ENCODE measurements at places on chromosomes 1 and 21. TPM values are rescaled to one million over a fixed set of nuclear protein-coding genes. Genes with fewer than 3 reads are reported as not detected.

Gene PIP5K1A
- total RNA-seq, result 96.2 TPM

Gene RASSF5
- total RNA-seq, result 6.1 TPM

- DNase-seq, result no peak
Measured at GRCh38 chr1:53139951-53140361, 2.5 kb downstream of the SLC1A7 start.

- DNase-seq, result no peak
Measured at GRCh38 chr1:106952776-106953175, 103.7 kb upstream of the PRMT6 start.

DNA sequence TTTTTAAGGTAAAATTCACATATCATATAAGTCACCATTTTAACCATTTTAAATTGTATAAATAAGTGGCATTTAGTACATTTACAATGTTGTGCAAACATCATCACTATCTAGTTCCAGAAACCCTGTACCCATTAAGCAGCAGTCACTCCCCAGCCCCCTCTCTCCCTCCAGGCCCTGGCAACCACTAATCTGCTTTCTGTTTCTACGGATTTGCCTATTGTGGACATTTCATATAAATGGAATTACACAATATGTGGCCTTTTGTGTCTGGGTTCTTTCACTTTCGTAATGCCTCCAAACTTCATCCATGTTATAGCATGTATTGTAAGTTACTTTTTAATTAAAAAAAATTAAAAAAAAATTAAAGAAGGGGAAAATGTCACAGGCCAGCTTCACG is 58.0 kb upstream of the RAB3GAP2 start:
- DNase-seq, result no peak

GRCh38 chr1:151834239-151834638 is 2.6 kb upstream of the RORC start:
- no peak for DNase-seq

GRCh38 chr1:65009724-65010420 is 43.5 kb upstream of the JAK1 start:
- DNase-seq, result no peak

DNA sequence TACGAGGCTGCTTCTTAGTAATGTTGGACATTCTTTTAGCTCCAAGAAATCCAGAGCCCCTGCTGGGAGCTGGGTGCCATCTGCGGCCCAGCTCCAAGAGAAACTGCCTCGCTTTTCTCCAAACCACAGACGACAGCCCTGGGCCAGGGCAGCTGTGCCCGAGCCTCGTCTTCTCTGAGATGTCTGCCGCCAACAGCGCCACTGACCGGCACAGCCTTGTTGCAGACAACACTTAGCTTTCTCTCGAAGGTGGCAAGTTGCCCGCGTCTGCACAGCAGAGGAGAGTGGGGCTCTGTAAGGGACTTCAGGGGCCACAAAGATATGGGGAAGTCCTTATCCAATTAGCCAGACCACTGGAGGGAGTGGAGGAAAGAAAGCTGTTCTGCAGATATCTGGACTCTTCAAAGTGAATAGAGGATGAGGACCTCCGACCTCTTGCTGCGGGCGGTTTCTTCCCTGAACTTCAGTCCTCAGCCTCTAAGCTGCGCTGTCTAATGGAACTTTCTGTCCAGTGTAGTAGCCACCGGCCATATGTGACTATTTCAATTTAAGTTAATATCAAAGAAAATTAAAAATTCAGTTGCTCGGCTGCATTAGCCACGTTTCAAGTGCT is 63.9 kb upstream of the DISP3 start:
- DNase-seq, result no peak

Gene ENSA
- 253 TPM for total RNA-seq

Gene MEGF6
- total RNA-seq, result 32.4 TPM

Gene TRIM63
- total RNA-seq, result not detected

- DNase-seq, result no peak
Measured at GRCh38 chr1:29372108-29372507, 135.8 kb downstream of the PTPRU start.

Measured in Calu3 (cell line).